ENCODE measurements at places on chromosomes 4 and X.

DNA sequence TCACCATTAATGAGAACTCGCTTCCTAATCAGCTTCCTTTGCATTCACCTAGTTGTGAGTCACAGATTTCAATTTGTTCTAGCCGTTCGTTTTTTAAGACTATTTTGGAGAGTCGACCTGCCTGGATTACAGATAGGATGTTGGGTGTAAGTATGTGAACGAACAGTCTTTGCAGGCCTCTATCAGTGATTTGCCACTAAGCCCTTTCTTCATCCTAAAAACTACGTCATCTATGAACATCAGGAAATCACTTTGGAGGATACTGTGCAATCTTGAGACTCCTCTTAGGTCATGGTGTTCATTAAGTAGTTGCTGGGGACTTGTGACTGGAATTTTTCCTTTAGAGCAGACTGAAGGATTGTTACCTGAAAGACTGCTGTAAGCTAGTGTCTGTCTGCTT, 1.1 kb downstream of the POLA1 start:
- no peak for DNase-seq

DNA sequence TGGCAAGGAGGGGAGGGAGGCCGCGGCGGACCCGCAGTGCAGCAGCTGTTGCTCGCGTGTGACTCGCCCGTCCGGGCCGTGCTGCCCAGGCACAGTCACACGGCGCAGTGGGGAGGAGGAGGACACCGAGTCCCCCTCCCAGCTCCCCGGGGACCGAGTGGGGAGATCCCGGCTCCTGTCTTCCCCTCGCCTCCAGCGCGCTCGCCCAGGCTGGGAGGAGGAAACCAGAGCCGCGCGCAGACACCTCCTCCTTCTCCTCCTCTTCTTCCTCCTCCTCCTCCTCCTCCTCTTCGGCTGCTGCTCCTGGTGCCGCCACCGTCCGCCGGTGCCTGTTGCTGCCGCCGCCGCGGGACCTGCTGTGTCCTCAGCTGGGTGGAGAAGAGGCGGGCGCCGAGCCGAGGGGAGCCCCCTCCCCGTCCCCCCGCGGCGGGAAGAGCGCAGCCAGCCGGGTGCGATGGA, at the start of gene TBC1D1:
TSS of gene TBC1D1 (plus strand) at position 284 of the 459 bp plus-strand sequence. CDS start 11,012 bp downstream, outside the sequence.
- peak; percentile 38 for DNase-seq

GRCh38 chr4:8708401-8709021, 115.9 kb downstream of the CPZ start:
- no peak for DNase-seq

DNA sequence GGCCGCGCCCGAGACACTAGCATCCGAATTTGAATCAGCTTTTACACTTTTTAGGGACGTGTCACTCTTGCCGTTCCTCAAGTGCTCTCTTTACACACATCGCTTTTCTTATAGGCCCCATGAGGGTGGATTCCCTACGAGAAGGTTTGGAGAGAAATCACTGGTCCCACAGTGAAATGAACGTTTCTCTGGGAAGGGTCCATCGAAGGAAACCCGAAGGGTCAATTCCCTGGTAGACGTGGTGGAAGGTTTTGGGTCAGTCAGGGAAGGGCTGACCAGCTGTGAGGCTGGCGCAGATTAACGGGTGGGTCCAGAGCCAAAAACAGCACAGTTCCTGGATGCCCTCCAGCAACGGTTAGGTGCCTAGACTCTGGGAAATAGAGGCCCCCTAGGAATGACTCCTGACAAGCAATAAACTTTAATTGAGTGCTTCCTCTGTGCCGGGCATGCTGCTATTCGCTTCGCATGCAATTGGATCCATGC, 35.9 kb downstream of the ETDC start:
- no peak for DNase-seq

DNA sequence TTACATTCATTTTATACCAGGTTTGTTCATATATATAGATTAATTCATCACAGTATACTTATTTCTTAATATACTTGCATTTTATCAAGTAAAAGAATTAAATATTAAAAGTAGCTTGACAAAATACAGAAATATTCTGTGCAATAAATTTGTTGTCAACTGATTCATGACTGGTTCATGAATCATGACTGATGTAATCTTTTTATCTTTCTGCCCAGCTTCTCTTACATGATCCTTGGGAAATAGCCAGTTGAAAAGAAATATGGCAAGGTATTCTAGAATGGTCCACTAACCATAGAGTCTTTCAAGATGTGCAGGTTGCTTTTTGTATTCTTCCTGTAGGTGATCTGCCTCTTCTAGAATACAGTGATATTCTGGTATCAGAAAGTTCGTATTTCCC, 4.2 kb upstream of the CCNA2 start:
- no peak for DNase-seq

DNA sequence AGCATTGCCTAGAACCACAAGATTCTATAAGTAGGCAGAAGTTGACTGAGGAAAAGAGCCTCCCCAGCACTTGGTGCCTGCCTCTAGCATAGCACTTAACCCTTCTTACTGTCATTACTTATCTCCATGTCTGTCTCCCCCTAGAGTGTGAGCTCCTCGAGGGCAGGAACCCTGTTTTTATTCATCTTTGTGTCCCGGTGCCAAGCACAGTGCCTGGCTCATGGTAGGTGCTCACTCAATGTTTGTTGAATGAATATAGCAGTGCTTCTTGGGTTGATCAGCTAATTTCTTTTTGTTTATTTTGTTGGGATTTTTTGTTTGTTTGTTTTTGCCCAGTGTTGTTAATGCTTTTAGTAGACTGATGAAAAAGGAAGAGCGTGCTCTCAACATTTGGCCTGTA, 30.3 kb downstream of the KLF3 start:
- DNase-seq, result no peak

Measured in activated CD8-positive, alpha-beta memory T cell treated with anti-CD3 and anti-CD28 coated beads for 48 hours (primary cell).